ENCODE measurements at places on chromosomes 7 and 10.
A peak's percentile ranks its signal among the peaks of the same experiment; 100 is the strongest.

DNA sequence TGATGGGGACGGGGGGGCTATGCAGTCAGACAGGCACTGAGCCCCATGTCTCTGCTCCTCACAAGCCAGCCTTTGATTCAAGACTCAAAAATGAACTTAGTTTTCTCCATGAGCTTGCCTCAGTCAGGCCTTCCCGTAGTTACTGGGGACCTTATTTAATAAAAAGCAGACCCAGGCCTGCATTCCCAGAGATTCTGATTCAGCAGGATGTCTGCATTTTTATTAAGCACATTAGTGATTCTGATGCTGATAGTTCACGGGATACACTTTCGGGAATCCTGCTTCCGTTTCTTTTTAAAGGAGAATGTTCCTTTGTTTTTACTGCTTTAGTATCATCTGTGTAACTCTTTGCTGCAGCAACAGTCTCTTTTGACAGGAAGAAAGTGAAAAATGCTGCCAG lies 28.3 kb upstream of the PLPP4 start:
- DNase-seq, result no peak

- no peak for DNase-seq
These were observed 89.7 kb downstream of the HIPK2 start for GRCh38 chr7:139687980-139688632.

DNA sequence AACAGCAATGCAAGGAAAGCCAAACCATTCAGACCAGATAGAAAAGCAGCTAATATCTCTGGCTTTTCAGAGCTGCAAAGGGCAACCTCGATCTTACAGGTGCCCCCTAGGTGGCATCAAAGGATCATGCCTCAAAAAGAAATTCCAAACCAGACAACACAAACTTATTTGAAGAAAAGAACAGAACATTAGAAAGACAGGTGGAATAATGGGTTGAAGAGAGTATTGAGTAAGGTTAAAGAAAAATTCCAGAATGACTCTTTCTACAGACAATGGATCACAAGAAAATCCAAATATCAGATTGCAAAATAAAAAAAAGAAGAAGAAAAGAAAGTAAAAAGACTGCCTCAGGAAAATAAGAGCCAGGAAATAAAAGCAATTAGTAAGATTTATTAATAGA lies 213.7 kb downstream of the ELMO1 start:
- DNase-seq, result no peak

DNA sequence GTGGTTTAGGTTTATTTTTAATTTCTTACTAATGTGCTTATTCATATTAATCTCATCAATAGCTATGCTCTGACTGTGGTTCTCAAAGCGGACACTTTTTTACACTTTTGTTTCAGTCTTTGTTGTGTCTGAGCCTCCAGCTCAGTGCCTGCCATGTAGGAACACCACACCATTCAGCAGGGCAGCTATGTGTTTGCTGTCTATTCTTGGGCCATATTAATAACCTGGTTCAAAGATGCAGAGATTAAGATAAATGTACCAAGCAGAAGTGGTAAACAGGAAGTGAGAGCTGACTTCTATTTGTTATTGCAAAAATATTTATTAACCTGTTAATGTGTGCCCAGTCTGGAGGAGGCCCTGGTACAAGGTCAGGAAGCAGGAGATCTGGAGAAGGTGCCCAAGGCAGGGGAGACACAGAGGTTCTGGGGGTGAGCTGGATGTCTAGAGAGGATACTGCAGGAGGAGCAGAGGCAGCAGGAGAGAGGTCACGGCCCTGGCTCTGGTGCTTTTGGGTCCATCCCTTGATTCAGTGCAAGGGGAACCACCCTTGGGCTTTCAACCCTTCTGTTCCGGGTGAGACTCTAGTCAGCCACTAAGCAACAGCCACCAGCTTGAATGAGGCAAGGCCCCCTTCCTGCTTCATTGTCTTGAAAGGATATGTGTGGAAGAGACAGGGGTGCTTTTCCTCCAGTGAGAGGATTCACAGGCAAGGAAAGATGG lies 1.9 kb downstream of the TBXAS1 start:
- DNase-seq, result no peak

GRCh38 chr10:76700241-76700640 lies 937.4 kb downstream of the KCNMA1 start:
- no peak for DNase-seq

DNA sequence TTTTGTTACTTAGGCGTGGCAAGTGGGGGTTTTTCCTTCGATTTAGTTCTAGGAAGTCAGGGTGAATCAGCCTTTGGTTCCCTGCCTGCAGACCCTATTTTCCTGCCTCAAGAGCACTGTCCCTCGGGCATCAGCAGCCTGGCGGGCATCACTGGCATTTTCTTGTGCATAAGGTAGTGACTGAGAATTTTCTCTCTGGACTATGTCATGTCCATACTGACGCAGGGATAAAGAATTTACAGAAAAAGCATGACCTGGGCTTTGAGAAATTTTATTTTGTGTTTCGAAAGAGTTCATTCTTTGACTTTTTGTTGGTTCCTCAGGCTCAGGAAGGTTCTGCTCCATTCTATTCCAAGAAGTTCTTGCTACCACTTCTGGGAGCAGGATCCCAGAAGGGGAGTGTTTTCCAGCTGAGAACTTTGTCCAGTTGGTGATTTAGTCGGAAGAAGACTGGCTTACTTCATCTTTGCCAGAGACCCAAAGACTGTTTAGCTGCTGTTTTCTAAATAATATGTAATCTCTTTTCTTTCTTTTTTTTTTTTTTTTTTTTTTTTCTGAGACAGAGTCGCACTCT lies 213.9 kb upstream of the SH2B2 start:
- DNase-seq, result no peak

- DNase-seq, result no peak
These were observed 22.9 kb upstream of the LRRC17 start for GRCh38 chr7:102889851-102890250.

DNA sequence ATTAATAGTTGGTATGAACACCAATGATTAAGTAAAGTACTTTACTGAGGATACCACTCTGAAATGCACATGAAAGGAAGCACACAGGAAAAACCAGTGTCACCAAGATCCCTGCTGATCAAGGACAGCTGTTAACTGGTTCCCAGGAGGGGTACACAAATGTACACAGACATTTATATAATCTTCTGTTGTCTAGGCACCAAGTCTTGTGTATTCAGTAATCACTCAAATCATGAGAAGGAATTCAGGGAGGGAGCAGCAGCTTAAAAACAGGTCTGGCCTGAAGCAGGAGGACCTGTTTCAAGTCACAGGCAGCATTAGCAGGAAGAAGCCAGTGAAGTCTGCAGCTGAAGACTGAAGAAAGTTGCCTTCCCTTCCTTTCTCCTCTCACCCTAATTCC lies 18.7 kb downstream of the MPP7 start:
- no peak for DNase-seq

GRCh38 chr10:20004087-20004523 lies 187.9 kb downstream of the PLXDC2 start:
- no peak for DNase-seq

GRCh38 chr7:55192723-55193122 lies 172.4 kb upstream of the LANCL2 start:
- peak; percentile 26 for DNase-seq

- no peak for DNase-seq
These were observed 11.9 kb downstream of the TACR2 start for GRCh38 chr10:69404786-69405185.

DNA sequence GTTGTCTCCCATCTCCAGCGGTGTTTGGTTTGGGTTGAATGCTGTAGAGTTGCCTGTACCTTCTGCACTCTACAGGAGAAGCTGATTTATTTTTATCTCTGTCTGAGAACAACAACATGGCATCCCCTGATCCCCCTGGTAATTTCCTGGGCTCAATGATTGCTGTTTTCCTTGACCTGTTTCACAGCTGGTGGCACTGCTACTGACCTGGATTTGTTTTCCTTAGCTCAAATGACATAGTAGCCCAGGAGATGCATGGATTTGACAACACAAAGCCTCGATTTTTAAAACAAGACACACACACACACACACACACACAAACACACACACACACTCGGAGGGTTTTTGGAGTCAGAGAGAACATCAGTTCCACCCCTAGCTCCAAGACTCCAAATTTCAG lies 301.6 kb downstream of the NRG3 start:
- DNase-seq, result no peak

DNA sequence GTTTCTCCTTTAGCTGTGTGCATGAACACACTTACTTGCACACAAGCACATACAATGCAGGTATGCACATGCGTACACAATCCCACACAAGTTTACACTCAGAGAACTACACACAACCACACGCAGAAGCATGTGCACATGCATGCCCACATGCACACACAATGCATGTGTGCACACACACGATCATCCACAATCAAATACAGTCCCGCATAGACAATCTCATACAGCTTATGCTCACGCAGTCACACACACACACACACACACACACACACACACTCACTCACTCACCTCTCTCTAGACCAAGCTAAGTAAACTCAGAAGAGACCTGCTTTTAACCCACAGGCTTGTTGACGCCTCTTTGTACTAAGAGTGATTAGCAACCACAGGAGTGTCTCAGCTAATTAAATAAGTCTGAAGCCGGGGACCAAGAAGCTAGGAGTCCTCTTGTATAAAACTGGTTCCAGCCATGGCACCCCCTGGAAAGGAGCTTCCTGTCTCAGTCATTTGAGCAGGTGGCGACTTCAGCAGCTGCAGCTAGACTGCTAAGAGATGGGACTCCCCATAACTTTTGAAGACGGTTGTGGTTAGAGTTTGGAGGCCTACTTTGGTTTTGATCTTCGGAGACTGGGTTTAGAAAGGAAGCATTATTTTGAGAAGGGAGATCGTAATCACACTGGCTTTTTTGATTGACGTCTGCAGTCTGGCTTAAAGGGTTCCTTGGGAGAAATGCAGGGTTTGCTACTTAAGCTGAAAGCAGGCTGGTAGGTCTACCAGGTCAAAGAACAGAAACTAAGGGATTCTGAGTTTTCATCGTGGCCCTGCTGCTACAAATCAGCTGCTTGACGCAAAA lies 82.3 kb upstream of the ADRB1 start:
- no peak for DNase-seq

- DNase-seq, result no peak
These were observed 22.7 kb downstream of the VPS41 start for GRCh38 chr7:38886265-38886664.

All from NCI-H748 treated with DMSO at 0.1 percent for 48 hours (cell line).